Fibroblast of upper back skin (primary cell): ENCODE measurements at places on chromosomes 4 and X.

GRCh38 chr4:111323496-111323895 is 700.6 kb upstream of the PITX2 start:
- peak; percentile 92 for DNase-seq

DNA sequence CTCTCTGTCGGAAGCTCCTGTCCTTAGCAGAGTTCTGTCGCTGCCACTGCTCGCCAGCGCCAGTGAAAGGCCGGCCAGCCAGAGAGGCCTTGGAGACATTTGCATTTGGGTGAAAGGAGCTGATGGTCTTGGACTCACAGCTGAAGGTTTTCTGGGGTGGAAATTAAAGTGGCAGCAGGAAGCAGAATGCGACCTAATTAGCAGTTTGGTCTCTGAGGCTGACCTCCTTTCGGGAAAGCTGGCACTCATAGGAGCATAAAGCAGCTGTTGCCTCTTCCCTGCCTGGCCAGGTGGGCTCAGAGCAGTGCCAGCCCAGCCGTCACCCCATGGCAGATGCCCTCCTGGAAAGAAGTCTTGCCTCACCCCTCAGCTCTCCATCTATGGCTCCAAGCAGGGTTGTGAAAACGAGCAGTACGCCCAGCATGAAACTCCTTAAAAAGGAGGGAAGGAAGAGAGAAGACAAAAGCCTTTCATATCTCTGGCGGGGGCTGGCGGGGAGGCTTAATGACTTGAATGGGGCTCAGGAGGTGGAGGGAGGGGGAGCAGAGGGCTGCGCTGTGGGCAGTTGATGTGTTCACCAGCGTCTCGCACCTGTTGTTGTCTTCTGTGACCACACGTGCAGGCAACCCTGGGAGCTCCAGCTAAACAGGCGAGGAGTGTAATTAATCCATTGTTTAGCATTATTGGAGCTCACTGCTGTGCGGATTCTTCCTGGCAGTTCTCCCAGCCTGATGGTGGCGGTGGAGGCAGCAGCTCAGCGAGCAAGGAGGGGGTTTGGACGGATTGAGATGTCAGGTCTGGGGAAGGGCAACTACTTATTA is 264.0 kb downstream of the MID1IP1 start:
- DNase-seq: no peak

GRCh38 chr4:37715889-37716402 is 29.8 kb upstream of the RELL1 start:
- peak; percentile 44 for DNase-seq

DNA sequence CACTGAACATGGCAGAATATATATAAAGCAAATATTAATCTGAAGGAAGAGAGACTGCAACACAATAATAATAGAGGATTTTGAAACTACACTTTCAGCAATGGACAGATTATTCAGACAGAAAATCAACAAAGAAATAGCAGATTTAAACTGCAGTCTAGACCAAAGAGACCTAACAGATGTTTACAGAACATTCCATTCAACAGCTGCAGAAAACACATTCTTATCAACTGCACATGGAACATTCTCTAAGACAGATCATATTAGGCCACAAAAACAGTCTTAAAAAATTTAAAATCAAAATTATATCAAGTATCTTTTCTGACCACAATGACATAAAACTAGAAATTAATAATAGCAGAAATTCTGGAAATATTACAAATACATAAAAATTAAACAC is 27.1 kb downstream of the CENPE start:
- DNase-seq: peak; percentile 8

GRCh38 chr4:39319676-39320075 is 46.5 kb downstream of the RFC1 start:
- peak; percentile 83 for DNase-seq

GRCh38 chrX:67114635-67115034 is 429.2 kb upstream of the AR start:
- no peak for DNase-seq
